Left renal cortex interstitium (tissue), 4 donors: ENCODE measurements at places on chromosomes 3 and 15. TPM values are rescaled to one million over a fixed set of nuclear protein-coding genes. Genes with fewer than 3 reads are reported as not detected.

GRCh38 chr3:96027718-96028117 is 786.7 kb upstream of the EPHA6 start:
- DNase-seq: no peak

DNA sequence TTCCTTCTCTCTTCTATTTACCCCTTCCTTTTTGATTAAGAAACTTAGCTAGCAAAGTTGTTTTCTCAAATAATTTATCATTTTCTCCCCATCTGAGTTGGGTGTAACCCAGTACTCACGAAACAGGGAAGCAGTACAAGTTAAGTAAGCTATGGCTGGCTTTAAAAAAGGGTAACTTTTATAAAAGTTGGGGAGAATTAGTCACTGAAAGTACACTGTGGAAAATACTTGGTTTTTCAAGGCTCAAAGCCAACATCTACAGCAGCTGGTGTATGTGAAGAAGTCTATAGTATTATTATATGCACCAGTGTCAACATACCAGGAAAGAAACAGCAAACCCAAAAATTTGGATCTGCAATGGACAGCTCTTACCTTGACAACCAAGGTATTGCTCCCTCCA is 25.5 kb downstream of the CLK3 start:
- DNase-seq: no peak

DNA sequence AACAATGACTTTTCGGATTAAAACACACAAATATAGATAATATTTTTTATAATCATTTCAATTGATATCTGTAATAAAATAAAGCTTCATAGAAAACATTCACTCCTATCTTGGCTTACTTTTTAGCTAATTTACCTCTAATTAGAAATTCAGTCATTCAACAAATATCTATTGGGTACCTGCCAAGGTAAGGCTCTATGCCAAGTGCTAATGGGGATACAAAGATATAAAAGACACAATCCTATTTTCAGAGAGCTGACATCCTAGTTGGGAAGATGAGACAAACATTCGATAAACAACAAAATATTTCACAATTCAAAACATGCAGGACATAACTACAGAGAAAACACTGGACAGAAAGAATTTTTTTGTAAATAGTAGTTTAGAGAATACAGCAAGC is 63.3 kb downstream of the ULK4 start:
- no peak for DNase-seq

- DNase-seq: no peak
These were observed 2.2 kb downstream of the ST6GAL1 start for GRCh38 chr3:186932281-186933181.

GRCh38 chr15:89870006-89870405 is 23.8 kb downstream of the AP3S2 start:
- DNase-seq: no peak

The PLXNA1 gene
- polyA plus RNA-seq: 28.1 TPM
